ENCODE measurements at places on chromosomes 16 and 17. TPM values are rescaled to one million over a fixed set of nuclear protein-coding genes. Genes with fewer than 3 reads are reported as not detected.

DNA sequence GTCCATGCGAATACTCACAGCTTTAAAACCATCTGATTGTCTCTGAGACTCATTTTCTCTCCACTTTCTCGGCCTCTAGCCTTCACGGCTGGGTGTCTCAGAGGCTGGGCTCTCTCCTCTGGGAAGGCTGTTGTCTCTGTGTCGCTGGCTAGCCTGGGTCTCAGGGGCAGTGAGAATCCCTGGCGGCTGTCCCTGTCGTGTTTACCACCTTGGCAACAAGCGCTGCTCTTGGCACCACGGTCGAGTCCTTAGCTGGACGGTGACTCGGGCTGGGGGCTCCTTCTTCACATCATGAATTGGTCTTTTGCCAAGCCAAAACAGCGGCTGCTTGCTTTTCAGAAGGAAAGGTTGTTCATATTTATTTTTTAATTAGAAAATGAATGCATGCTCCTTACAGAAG is 81.1 kb downstream of the MSI2 start:
- H3K4me1 ChIP-seq = peaks cover 4% of the 10 kb centered on the region
- no peaks in the 10 kb centered on the region for H3K36me3 ChIP-seq
- H3K4me3 ChIP-seq = no peak overlapping the region
- H3K27ac ChIP-seq = no peak overlapping the region

The KCNJ12 gene
- total RNA-seq = 0.25 TPM

The AOC2 gene
- total RNA-seq = 1.9 TPM

DNA sequence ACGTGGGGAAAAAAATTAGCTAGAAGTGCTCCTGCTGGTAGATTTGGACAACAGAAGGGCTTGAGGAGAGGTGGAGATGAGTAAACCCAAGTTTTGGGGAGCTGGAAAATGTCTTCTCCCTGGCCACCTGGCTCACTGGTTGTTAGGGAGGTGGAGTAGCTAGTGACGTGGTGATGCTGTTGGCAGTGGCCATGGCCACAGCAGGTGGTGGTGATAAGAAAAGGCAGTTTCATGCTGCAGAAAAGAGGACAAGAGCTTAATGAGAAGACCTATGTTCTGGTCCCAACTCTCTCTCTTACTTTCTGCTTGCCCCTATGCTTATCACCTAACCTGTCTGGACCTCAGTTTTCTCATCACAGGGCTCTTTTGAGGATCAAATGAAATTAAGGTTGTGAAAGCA is 223.5 kb upstream of the N4BP1 start:
- H3K27me3 ChIP-seq = no peaks in the 10 kb centered on the region
- no peaks in the 10 kb centered on the region for H3K4me1 ChIP-seq
- no peaks in the 10 kb centered on the region for H3K36me3 ChIP-seq
- DNase-seq = no peak
- no peak overlapping the region for H3K27ac ChIP-seq

DNA sequence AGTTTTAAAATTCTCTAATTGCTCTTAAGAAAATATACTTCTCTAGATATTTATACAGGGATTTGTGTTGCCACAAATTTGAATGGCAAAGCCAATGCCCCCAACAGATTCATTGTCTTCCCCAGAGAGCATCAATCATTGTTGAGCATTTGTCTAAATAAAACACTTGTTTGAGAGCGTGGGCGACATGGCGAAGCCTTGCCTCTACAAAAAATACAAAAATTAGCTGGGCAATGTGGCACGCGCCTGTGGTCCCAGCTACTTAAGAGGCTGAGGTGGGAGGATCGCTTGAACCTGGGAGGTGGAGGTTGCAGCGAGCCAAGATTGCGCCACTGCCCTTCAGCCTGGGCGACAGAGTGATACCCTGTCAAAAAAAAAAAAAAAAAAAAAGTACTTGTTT is 13.4 kb upstream of the SRSF1 start:
- no peaks in the 10 kb centered on the region for H3K4me1 ChIP-seq
- H3K27me3 ChIP-seq = no peaks in the 10 kb centered on the region
- H3K36me3 ChIP-seq = no peaks in the 10 kb centered on the region
- no peak overlapping the region for H3K4me3 ChIP-seq
- H3K27ac ChIP-seq = no peak overlapping the region
- no peak for DNase-seq

DNA sequence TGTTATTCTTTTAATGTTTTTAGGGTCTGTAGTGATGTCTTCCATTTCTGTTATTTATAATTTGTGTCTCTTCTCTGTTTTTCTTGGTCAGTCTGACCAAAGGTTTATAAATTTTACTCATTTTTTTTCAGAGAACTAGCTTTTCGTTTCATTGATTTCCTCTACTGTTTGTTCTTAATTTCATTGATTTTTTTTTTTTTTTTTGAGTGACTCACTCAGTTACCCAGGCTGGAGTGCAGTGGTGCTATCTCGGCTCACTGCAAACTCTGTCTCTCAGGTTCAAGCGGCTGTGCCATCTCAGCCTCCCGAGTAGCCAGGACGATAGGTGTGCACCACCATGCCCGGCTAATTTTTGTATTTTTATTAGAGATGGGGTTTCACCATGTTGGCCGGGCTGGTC is 12.6 kb upstream of the UBTF start:
- no peaks in the 10 kb centered on the region for H3K27me3 ChIP-seq
- DNase-seq = no peak
- H3K4me3 ChIP-seq = no peak overlapping the region
- no peak overlapping the region for H3K27ac ChIP-seq
- H3K4me1 ChIP-seq = no peaks in the 10 kb centered on the region
- no peaks in the 10 kb centered on the region for H3K36me3 ChIP-seq

DNA sequence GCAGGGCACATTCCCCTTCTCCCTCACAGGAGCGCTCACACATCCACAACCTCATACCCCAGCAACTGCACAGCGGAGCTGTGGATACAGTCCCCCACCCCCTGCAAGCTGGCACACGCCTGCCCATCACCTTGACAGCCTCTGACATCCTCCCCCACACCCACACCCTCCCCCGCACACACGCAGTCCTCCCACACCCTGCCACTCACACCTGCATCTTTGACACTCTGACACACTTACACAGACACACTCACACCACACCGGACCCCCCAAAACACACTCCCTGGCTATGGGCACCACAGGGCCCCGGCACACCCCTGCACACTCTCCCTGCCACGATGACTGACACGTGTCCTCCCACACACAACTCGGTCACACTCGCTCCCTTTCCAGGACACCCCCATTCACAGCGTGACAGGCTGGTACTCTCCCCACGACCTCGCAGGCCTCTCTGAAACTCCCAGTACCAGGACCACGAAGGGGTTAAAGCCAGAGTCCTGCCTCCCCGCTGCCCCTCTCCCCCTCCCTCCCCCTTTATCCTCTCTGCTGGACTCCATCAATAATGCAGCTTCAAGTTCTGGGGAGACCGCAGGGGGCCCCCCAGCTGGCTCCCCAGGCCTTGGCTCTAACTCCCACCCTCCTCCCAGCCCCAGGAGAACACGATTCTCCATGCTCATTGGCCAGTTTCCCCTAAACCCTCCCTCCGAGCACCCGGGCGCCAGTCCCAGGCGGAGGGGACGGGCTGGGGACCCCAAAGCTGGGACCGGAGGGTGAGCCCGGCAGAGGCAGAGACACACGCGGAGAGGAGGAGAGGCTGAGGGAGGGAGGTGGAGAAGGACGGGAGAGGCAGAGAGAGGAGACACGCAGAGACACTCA is at the start of gene PPP1R1B:
TSS of gene PPP1R1B (plus strand) at position 782 of the 876 bp plus-strand sequence. CDS start 441 bp downstream, outside the sequence.
- no peaks in the 10 kb centered on the region for H3K36me3 ChIP-seq
- H3K27ac ChIP-seq = no peak within 1 kb of the TSS
- no peak for DNase-seq
- no peaks in the 10 kb centered on the region for H3K4me1 ChIP-seq
- H3K4me3 ChIP-seq = no peak within 1 kb of the TSS

GRCh38 chr17:44198721-44199552 is 747 bp downstream of the ATXN7L3 start:
- peaks cover 6% of the 10 kb centered on the region for H3K36me3 ChIP-seq
- no peaks in the 10 kb centered on the region for H3K4me1 ChIP-seq
- H3K27me3 ChIP-seq = no peaks in the 10 kb centered on the region
- DNase-seq = peak; percentile 79
- H3K4me3 ChIP-seq = peak overlapping the region; percentile 83
- H3K27ac ChIP-seq = peak overlapping the region; percentile 90

The ICAM2 gene
- 16.1 TPM for total RNA-seq

The SETD6 gene
- 8.3 TPM for total RNA-seq

The LRRC46 gene
- total RNA-seq = 0.40 TPM

GRCh38 chr17:40178660-40179059 is 1.4 kb downstream of the RAPGEFL1 start:
- H3K4me3 ChIP-seq = no peak overlapping the region
- H3K36me3 ChIP-seq = no peaks in the 10 kb centered on the region
- no peaks in the 10 kb centered on the region for H3K27me3 ChIP-seq
- DNase-seq = no peak

GRCh38 chr17:34902831-34903547 is 58.3 kb downstream of the CCT6B start:
- H3K36me3 ChIP-seq = no peaks in the 10 kb centered on the region
- H3K4me1 ChIP-seq = no peaks in the 10 kb centered on the region
- no peaks in the 10 kb centered on the region for H3K27me3 ChIP-seq
- DNase-seq = no peak
- no peak overlapping the region for H3K27ac ChIP-seq
- no peak overlapping the region for H3K4me3 ChIP-seq

DNA sequence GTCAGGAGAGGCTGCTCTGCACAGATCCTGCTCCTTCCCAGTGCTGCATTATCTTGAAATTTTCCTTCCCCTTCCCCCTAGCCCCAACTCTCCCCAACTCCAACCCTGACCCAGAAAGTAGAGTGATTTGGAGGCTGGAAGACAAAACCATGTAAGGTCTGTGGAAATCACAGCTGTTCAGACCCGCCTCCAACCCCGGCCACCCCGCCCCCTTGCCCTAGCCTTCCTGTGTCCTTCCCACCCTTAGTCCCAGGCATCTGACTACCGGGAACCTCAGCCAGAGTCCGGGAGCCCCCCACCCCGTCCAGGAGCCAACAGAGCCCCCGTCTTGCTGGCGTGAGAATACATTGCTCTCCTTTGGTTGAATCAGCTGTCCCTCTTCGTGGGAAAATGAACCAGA is at the start of gene AOC3:
TSS of gene AOC3 (plus strand) at position 246 of the 400 bp plus-strand sequence. CDS start at position 391, 145 bp downstream.
- DNase-seq = no peak
- H3K27ac ChIP-seq = peak within 1 kb of the TSS; percentile 43

The CNOT1 gene
- total RNA-seq = 67.1 TPM

GRCh38 chr17:80845069-80845862 is 146.4 kb upstream of the CHMP6 start:
- H3K4me1 ChIP-seq = no peaks in the 10 kb centered on the region
- no peaks in the 10 kb centered on the region for H3K36me3 ChIP-seq
- H3K4me3 ChIP-seq = no peak overlapping the region
- no peaks in the 10 kb centered on the region for H3K27me3 ChIP-seq
- no peak overlapping the region for H3K27ac ChIP-seq

- no peaks in the 10 kb centered on the region for H3K27me3 ChIP-seq
- H3K27ac ChIP-seq = no peak overlapping the region
- no peak for DNase-seq
- H3K4me3 ChIP-seq = no peak overlapping the region
- H3K36me3 ChIP-seq = no peaks in the 10 kb centered on the region
Measured at GRCh38 chr16:89912143-89912542, 6.5 kb upstream of the MC1R start.

The CETP gene
- total RNA-seq = 3.9 TPM

DNA sequence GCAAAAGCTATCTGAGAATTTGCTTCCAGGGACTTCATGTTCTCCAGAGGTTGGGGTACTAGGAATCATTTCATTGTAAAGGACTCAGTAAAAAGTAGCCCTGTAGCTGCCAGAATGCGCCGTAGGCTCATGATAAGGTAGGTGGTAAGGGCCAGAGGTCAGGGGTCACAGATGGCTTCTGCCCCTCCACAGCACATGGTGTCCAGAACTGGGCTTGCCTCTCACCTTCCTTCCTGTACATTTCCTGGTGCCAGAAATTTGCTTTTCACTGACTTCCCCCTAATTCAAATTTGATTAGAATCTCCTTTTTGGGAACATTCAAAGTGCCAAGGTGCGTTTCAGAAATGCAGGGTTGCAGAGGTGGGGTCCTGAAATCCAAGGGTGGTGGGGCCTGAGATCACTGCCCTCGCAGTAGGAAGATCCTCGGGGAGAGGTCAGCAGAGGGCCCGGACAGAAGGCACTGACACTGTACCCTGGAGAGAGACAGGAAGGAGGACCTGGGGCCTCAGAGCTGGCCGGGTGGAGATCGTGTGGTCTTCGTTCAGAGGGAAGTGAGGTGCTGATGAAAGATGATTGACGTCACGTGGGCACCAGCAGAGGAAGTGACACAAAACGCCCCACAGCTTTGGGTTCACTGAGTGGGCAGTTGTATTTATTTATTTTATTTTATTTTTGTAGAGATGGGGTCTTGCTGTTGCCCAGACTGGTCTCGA is 25.5 kb upstream of the METRNL start:
- no peak overlapping the region for H3K4me3 ChIP-seq
- no peaks in the 10 kb centered on the region for H3K4me1 ChIP-seq
- H3K27me3 ChIP-seq = no peaks in the 10 kb centered on the region
- DNase-seq = no peak
- no peaks in the 10 kb centered on the region for H3K36me3 ChIP-seq
- peak overlapping the region; percentile 45 for H3K27ac ChIP-seq

The ACSM5 gene
- 224 TPM for total RNA-seq

DNA sequence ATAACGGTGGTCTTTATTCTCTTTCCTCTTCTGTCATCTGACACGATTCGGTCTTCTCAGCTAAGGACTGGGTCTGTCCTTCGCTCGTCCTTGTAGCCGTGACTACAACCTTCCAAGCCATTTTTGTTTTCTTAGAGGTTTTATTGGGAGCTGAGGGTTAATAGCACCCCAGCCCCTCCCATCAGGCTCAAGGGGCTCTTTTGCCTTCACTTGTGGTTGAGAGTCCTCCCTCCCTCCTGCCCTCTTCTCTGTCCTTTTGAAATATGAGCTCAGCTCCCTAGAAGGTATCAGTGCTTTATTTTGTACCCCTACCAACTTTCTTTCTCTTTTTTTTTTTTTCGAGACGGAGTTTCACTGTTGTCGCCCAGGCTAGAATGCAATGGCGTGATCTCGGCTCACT is 24.7 kb downstream of the SOCS3 start:
- H3K27me3 ChIP-seq = no peaks in the 10 kb centered on the region
- no peak overlapping the region for H3K27ac ChIP-seq
- H3K4me3 ChIP-seq = no peak overlapping the region
- DNase-seq = no peak
- no peaks in the 10 kb centered on the region for H3K4me1 ChIP-seq

- no peaks in the 10 kb centered on the region for H3K36me3 ChIP-seq
- no peaks in the 10 kb centered on the region for H3K27me3 ChIP-seq
- no peak overlapping the region for H3K4me3 ChIP-seq
- DNase-seq = no peak
- no peaks in the 10 kb centered on the region for H3K4me1 ChIP-seq
Measured at GRCh38 chr16:64434526-64435069, 687.3 kb downstream of the CDH11 start.
